ENCODE measurements at places on chromosomes 6 and 20.

DNA sequence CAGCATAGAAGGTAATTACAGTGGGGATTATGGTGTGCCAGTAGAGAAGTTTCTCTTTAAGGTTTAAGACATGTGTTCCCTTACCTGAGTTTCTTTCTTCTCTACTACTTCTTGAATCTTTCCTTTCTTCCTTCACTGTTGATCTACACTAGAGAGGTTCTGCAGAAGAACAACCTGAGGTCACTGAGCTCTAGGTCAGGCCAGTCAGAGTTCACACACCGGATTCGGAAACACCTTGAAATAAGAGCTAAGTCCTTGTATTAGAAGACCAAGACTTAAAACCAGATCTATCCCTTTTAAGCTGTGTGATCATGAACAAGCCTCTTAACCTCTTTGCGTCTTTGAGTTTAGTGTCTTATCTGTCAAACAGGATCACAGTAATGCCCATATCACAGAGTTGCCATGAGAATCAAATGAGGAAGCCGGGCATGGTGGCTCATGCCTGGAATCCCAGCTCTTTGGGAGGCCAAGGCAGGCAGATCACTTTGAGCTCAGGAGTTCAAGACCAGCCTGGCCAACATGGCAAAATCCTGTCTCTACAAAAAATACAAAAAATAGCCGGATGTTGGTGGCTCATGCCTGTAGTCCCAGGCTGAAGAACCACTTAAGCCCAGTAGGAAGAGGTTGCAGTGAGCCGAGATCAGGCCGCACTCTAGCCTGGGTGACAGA is 22.0 kb upstream of the TGM3 start:
- DNase-seq, result no peak

- DNase-seq, result no peak
These were observed 181.0 kb upstream of the ZNF217 start for GRCh38 chr20:53774461-53775203.

DNA sequence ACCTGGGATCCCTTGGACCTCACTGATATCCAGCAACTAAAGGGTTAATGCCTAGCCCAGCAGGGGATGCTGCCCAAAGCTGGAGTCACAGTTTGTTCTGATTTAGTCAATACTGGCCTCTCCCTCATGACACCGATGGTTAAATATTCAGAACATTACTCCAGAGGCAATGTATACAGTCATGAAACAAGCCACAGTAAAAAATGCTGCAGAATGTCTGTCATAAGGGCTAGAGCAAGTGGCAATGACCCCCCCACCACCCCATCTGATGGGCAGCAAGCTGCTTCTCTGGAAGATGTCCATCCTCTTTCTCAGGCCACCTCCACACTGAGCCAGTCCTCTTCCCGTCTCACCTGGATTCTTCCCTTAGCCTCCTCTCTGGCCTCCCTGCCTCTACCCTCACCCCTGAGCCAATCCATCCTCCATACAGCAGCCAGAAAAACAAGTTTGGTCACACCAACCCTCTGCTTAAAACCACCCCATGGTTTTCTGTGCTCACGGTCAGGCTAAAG is 99.0 kb upstream of the KCNG1 start:
- peak; percentile 73 for DNase-seq

- no peak for DNase-seq
These were observed 69.6 kb upstream of the SALL4 start for GRCh38 chr20:51871943-51872342.

DNA sequence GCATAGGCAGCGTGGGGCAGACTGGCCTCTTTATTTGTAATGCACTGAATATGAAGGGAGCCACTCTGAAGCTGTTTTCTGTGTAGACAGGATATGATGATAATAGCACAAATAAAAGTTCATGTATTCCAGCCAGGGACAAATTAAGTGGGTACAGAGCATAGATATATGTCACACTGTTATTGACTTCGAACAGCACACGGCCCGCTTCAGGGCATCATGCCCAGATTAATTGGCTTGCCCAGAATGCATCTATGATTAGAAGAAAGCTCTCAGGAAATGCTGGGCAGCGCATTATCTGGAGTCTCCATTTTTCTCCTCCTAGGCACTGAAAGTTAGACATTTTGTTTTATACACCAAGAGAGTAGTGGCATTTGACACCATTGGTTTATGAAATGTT is 26.3 kb upstream of the SASH1 start:
- no peak for DNase-seq

DNA sequence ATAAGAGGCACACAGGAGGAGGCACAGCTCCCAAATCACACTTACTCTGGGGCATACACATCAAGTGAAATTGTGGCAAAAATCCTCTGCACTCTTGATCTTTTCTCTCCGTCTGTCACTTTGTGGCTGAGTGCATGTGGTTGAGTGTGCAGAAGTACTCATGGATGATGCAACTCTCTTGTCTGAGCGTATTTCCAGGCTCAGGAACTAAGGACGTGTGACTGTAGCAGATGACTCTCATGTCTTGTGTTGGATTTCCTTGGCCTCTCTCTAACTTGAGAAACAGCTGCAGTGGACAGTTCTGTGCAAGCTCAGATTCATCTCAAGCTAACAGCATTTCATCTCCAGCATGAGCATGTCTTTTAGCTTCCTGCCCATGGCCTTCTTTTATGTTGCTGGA is 245.4 kb upstream of the FLRT3 start:
- no peak for DNase-seq

GRCh38 chr6:116351101-116351500 is 19.6 kb upstream of the DSE start:
- no peak for DNase-seq

- DNase-seq, result no peak
These were observed 143.5 kb downstream of the PDE7B start for GRCh38 chr6:135994857-135995544.

DNA sequence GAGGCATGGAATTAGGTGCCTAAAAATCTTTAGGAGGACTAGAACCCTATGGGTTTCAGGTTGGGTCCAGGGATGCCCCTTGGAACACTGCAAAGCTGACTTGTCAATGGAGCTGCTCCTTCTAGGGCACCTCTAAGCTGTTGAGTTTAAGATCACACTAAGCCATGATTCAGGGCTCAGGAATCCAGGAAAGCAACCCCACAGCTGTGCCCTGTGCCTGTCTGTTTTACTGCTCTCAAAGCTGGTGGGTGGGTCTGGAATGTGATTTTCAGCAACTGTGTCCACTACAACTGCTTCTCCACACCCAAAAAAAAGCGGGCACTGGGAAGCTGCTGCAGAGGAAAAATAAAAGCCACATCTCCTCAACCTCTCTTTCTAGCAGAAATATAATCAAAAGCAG is 310.4 kb upstream of the MOCS1 start:
- no peak for DNase-seq

- no peak for DNase-seq
These were observed 38.6 kb upstream of the MARCKS start for GRCh38 chr6:113818578-113818977.

DNA sequence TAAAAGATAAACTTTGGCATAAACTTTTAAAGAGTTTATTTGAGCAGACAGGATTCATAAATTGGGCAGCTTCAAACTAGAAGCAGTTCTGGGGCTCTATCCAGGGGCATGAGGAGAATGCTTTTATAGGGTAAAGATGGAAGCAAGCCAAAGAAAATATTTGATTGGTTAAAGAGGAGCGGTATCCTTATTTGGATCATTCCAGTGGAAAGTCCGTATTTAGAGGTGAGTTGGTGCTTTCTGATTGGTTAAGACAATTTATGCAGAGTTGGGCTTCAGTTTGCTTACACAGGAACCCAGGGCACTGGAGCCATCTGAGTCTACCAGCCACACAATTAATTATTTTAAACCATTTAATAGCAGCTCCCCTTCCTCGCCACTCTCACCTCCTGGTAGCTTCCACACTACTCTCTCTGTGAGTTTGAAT is 37.9 kb upstream of the RNF217 start:
- no peak for DNase-seq

- no peak for DNase-seq
These were observed 239.6 kb downstream of the GRIK2 start for GRCh38 chr6:101633081-101633480.

GRCh38 chr6:153618371-153619322 is 420.4 kb upstream of the OPRM1 start:
- no peak for DNase-seq

- no peak for DNase-seq
These were observed 284.8 kb downstream of the BTBD9 start for GRCh38 chr6:38354905-38355304.

DNA sequence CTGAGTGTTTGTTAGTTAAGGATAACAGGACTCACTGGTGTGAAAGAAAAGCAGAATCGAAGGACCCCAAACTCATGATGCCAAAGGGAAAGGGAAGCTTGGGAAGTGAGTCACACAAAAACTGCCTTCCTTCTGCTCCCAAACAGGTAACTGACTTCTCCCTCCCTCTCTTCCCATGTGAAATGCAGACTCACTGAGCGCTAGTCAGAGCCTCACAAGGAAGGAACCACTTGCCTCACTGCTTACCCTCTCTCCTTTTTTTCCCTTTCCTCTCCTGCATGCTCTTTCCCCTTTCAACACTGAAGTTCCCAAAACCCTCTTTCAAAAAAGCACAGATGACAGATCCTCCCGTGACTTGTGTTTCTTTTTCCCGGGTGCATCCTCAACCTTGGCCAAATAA is 56.4 kb downstream of the LYRM4 start:
- DNase-seq, result no peak

DNA sequence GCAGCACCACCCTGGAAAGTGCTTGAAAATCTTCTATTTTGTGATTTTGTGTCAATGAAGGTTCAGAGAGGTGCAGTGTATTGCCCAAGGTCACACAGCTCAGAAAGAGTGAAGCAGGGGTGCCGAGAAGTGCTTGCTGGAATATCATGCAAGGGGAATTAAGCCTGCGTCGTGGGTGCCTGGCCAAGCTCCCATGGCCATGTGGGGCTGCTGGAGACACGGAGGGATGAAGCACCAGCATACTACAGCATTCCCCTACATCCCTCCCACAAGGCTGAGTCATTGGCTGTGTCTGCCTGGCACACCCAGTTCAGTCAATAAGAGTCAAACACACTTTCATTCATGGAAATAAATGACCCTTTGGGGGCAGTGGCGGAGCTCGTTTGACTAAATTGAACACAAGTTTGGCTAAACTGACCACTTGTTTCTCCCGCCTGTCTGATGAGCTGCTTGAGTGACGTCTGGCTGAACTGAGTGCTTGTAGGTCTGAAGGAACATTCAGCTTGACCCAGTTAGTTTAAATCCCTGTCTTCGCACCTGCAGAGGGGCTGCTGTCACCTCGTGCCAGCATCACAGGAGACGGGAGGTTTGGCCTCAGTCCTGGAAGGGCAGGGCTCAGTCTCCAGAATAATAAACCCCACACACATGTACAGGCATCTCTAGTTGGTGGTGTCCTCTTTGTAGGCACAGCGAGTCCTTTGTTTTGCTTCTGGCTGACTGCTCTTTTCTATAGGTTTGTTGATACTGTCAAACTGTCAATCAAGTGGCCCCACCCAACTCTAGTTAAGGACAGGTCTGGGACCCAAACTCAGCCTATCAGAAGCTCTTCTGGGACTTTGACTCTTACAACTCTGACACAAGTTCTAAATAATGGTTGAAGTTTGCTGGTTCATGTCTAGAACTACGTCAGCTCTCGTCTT is 8.4 kb upstream of the TGM2 start:
- DNase-seq, result no peak

- no peak for DNase-seq
These were observed 151.5 kb downstream of the TASP1 start for GRCh38 chr20:13487202-13487601.

DNA sequence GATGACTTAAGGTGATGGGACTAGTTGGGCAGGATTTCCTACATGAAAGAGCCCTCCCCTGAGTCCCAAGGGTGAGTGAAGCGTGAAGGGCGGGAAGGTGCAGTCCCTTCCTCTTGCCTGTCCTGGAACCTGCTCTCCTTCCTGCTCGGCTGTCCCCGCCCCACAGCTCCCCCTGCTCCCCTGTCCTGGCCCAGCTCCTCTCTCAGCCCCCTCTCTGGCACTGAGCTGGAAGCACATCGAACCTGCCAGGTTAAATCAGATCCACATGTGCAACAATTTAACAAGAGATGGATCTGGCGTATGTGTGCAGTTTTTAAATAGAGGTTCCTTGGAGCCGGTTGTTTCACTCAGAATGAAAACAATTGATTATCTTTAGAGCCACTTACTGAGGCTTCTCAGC is 95.0 kb downstream of the LRFN2 start:
- peak; percentile 73 for DNase-seq

- DNase-seq, result no peak
These were observed 251.6 kb downstream of the PHF3 start for GRCh38 chr6:63887002-63887751.

- peak; percentile 75 for DNase-seq
These were observed 74.4 kb downstream of the PRL start for GRCh38 chr6:22222469-22222868.

DNA sequence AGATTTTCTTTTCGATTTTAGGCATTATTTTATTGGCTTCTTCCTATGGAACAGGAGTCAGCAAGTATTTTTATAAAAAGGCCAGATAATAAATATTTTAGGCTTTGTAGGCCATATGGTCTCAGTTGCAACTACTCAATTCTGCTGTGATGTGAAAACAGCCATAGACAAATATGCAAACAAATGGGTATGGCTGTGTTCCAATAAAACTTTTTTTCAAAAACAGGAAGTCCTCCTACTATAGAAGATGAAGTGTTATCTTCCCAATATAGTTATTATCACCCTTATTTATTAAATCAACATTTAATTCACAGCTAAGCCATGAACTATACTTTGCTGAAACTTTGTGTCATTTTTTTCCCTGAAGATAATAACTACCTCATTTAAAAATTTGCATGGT is 57.2 kb downstream of the CHD6 start:
- DNase-seq, result no peak

DNA sequence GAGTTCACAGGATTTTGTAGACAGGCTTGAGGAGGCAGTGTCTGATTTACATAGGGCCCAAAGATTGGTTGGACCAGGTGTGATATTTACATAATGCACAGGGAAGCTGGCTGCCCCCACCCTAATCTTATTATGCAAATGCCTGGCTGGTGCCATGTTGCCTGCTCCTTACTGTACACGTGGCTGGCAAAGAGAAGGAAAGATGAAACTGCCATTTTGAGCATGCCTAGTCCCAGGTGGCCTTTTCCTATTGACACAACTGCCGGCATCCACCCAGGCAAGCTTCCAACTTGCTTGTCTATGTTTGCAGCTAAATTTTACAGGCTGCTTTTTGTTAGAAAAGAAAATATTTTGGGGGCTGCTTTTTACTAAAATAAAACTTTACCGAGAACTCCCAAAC is 174.6 kb downstream of the LMBRD1 start:
- DNase-seq, result peak; percentile 58

DNA sequence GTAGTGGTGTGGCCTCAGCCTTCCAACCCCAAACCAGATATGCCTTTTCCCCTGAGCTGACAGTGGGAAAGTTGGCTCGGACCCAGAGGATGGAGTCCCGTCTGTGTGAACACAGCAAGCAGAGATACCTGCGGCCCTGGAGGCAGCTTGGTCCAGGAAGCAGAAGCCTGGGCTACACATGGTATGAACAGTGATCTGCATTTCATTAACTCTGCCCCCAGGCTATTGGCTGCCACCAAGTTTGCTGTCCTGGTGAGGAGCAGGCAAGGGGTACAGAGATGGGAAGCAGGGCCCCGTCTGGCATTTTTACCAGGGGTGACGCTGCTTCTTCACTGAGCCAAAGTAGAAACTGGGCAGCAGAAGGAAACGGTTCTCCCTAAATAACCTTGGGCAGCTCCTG is 90.0 kb downstream of the EDN3 start:
- no peak for DNase-seq
